ENCODE measurements at places on chromosomes 1 and 21.

DNA sequence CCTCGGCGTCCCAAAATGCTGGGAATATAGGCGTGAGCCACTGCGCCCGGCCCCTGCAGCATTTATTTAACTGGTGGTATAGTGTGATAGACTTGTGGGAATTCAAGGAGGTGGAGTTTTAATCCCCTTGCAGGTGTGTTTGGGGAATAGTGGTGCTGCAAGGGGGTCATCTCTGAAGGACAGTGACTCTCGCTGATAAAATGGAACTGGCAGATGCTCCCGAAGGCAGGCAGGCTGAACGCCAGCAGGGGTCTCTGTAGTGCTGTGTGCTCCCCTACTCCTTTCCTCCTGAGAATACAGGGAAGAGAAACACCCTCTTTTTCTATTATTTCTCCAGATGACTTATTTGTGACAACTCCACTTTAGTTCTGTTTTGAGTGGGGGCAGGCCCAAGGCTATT, 4.0 kb downstream of the OSCP1 start:
- DNase-seq, result no peak

- DNase-seq, result no peak
Observed at GRCh38 chr1:155960081-155960745, 18.1 kb downstream of the ARHGEF2 start.

DNA sequence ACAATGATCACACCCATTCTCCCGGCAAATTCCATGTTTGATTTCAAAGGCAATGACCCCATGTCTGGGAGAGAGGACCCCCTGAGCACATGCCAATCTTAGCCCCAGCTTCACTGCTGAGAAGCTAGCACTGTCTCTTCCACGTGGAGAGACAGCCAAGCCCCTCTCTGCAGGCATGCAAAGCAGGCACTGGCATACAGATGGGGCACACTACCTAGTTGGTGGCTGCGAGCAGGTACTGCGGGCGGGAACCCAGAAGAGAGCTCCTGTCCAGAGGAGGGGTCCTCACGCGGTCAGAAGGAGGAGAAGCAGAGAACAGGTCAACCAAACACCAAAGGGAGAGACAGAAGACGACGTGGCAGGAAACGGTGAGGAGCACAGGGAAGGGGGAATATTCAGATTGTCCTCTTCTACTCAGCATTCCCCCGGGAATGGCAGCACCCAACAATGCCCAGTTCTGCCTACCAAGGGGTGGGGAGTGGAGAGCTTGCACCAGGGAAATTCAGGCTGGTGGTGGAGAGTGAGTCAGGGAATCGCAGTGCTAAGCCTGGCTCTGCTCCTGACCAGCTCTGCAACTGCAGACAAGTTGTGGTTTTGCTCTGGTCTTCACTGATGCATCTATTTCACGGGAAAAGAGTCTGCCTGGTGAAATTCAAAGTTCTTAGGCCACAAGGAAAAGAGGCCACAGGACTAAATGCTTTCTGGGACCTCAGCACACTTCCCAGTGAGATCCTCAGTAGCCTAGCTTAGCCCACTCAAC, 48.1 kb upstream of the GOLT1A start:
- no peak for DNase-seq

- DNase-seq, result no peak
Observed at GRCh38 chr1:1239614-1240347, 6.7 kb downstream of the C1QTNF12 start.

GRCh38 chr21:44516342-44516741, 23.7 kb downstream of the KRTAP10-1 start:
- DNase-seq, result no peak

DNA sequence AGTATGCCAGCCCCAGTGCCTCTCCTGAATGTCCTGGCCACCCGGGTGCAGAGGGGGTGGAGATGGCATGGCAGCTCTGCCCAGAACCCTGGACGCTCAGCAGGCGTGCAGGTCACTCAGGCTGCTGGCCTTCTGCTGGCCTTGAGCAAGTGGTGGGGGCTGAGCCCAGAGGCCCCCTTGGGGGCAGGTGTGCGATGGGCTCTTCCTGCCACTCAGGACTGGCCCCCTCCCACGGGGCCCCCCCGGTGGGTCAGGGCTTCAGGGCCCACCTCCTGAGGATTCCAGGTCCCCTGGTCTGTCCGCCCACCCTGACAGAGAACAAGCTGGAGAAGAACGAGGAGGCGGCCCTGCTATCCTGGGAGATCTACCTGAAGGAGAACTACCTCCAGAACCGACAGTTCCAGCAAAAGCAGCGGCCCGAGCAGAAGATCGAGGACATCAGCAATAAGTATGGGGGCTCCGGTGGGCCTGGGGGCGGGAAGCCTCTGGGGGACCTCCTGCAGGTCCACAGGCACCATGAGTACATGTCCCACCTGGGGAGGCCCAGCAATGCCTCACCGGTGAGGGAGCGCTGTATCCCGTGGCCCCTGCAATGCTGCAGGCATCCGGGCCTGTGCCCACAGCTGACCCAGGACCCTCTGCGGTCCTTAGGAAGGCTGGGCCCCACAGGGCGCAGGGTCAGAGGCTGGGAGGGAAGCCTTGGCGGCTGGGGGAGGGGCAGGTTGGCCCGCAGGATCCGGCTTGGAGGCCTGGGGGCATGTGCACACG, 37.0 kb upstream of the LRRC3 start:
- DNase-seq, result no peak

- DNase-seq, result no peak
Observed at GRCh38 chr21:45528981-45529784, 13.1 kb downstream of the SLC19A1 start.

DNA sequence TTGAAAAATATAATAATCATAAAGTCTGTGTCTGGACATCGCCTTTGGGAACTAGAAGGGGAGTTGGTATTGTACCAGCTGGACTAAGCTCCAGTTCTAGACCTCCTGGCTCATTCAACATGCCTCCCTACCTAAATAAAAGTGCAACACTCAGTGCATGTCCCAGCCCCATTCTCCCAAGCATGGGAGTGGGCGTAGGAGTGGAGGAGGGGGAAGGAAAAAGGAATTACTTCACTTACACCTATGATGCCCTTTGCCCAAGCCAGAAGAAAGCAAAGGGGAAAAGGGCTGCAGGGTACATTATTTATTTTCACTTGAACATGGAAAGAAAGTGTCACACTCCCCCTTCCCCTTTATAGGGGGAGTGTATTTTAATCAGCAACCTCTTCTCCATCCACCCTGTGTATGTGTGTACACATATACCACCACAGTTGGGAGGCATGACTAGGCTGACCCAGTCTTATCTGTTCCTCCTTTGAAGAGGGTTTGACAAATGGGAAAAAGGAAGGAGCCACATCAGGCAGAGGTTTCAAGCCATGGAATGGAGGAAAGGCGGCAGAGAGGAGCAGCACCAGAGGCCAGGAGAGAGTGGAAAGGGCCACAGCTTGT, 3.2 kb downstream of the NIT1 start:
- DNase-seq, result no peak

DNA sequence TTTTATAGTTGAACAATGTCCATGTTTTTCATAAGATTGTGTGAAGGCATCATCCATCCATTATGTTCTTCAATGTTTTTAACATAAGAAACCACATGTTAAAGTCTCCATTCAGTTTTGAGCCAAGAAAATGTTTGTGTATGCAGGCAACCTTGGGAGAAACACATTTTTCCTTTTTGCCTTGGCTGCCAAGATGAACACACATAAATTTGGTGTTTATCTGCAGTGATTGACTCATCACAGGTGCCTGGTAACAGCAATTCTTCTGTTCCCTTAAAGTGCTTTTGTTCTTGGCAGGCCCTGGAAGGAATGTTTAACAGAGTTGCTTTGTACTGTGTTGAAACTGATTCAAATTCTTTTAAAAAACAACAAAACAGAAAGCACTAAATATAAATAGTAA, 709.9 kb upstream of the ADGRL4 start:
- no peak for DNase-seq

DNA sequence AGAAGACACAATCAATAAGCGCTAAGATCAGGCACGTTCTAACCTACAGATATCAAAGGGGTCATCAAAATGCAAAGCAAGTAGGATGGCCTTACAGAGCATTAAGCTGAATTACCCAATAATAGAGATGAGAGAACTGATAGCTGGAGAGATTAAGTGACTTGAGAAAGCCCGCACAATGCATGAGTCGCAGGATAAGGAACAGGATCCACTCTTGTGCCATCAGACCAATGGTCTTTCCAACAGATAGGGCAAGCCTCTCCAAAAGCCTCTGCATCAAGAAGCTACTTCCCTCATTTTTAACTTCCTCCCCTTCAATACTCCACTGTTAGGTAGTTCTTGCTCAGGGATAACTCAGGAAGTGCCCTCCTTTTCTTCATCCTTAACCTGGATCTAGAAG, 2.6 kb downstream of the CHML start:
- no peak for DNase-seq

GRCh38 chr1:179340918-179341317, 24.9 kb upstream of the AXDND1 start:
- DNase-seq, result no peak

DNA sequence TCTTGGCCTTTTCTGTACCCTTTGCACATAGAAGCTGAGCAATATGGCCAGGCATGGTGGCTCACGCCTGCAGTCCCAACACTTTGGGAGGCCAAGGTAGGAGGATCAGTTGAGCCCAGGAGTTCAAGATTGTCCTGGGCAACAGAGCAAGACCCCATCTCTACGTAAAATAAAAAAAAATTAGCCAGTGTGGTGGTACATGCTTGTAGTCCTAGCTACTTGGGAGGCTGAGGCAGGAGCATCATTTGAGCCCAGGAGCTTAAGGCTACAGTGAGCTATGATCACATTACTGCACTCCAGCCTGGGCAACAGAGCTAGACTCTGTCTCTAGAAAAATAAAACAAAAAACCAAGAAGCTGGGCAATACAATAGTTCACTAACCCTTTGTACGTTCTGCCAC, 6.3 kb downstream of the ACTA1 start:
- DNase-seq, result no peak

Data from stimulated activated CD4-positive, alpha-beta T cell treated with anti-CD3 and anti-CD28 coated beads, Interleukin-4, amount 100 ng/mL, for 1 hour (primary cell).